ENCODE measurements at places on chromosomes 1 and 21.

- DNase-seq = peak; percentile 41
Observed at GRCh38 chr1:117128323-117129079, 7.0 kb upstream of the TRIM45 start.

- no peak for DNase-seq
Observed at GRCh38 chr21:15768853-15769252, 39.1 kb downstream of the USP25 start.

DNA sequence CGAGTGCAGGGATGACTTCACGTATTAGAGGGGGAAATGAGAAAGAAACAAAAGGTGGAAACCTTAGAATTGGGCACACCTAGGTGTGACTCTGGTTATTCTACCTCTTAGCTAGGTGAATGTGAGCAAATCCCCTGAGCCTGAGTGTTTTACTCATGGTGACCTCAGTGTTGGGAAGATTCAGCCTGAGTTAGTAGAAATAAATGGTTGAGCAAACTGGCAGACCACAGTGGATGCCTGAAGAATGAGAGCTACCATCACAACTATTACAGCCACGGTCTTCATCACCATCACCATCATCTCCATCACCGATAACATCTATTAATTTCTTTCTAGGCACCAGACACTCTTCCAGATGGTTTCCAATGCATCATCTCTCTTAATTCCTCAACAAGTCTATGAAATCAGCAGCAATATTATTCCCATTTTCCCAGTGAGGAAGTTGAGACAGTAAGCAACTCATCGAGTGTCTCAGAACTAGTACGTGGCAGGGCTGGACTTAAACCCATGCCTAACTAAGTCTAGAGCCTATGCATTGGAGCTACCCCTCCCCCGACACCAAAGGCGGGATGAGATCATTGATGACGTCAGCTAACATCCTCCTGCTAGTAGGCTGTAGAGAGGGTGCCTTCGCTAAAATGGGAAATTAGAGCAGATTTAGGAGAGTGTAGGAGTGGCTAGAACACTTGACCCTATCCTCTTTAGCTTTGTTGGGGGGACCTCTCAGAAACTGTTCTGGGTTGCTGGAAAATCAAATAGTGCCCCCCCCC, 7.9 kb upstream of the KAZN start:
- peak; percentile 43 for DNase-seq

GRCh38 chr21:45339421-45340402, 52.0 kb upstream of the POFUT2 start:
- no peak for DNase-seq

DNA sequence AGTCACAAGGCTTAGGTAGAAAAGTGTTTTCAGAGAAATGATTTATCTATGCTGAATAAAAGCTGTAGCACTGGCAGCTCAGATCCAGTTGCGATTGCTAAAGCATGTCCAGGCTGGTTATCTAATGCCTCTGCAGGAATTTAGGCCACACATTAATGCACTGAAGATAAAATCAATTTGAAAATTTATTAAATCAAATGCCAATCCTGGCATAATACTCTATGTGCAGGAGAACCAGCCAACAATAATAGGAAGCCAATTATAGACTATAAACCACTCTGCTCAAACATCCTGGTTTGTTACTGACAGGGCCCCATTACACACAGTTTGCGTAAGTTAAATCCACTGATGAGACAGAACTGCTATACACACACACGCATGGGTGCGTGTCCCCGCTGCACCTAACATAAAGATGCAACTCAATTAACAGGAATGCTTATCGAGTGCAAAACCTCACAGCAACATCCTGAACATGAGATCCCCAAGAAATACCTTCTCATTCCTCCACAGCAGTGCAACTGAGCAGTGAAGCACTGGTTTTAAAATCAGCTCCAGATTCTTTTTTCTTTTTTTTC, 40.6 kb downstream of the PTP4A2 start:
- no peak for DNase-seq

Data from HEK293T (cell line).